ENCODE measurements at places on chromosomes 16 and 17.
A peak's percentile ranks its signal among the peaks of the same experiment; 100 is the strongest.

- no peak for DNase-seq
Observed at GRCh38 chr17:43983515-43984411, 20.7 kb upstream of the NAGS start.

- no peak for DNase-seq
Observed at GRCh38 chr16:11546608-11547061, 40.1 kb downstream of the LITAF start.

DNA sequence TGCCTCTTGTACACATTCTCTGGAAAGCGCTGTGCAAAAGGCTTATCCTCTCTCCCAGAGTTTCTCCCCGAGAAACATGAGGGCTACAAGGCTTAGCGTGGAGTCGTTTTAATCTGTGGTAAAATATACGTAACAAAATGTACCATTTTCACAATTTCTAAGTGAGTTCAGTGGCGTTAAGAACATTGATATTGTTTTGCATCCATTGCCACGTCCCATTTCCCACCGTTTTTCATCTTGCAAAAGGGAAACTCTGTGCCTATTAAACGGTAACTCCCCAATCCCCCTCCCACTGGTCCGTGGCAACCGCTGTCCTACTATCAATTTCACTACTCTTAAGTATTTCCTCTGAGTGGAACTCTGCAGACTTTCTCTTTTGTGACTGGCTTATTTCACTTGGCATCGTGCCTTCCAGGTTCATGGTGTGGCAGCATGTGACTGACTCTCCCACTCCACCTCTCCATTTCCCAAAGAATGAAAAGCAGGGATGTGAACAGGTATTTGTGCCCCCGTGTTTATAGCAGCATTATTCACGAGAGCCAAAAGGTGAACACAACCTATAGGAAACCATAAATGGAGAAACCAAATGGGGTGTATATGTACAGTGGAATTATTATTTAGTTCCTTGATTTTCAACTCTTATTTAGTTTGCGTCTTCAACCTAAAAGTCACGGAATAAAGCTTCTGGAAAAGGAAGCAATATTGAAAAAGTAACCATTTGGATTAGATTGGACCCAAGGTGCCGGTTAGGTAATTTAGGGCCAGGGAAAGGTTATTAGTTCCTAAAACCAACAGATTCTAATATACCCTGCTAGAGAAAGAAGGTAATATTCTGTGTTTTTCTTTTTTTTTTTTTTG lies 1.1 kb upstream of the USP32 start:
- peak; percentile 56 for DNase-seq

DNA sequence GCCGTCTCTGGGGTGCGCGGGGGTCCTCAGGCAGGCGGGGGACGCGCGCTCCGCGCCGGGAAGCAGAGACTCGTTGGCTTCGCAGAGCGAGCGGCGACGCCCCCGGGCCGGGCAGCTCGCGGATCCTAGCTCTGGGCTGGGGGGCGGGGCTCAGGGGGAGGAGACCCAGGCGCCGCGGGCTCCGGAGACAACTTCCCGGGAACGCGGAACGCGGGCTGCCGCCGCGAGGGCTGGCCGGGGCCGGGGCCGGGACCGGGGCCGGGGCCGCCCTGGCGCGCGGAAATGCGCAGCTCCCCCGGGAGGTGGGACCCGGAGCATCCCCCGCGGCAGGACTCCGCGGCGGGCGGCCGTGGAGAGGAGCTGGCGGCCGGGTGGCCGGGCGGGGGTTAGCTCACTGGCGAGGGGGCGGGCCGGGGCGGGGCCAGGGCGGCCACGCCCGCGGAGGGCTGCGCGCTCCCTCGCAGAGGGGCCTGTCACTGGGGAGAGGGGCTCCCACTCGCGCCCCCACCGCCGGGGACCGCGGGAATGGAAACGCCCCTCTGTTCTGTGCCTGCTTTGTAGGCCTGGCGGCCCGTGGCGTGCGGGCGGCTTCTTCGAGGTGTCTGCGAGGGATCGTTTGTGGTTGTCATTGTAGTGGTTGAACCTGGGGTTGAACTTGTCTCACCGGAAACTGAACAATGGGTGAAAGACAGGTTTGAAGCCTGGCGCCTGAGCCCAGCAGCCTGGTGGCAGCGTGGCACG lies at the start of gene GAS7:
GAS7 (minus strand) TSS at position 98 of the 741 bp plus-strand sequence.
- DNase-seq, result peak; percentile 26

- no peak for DNase-seq
Observed at GRCh38 chr16:70635336-70636016, 10.9 kb upstream of the IL34 start.

- no peak for DNase-seq
Observed at GRCh38 chr17:62713086-62713881, 85.8 kb downstream of the MRC2 start.

GRCh38 chr17:21400816-21401593 lies 24.8 kb downstream of the KCNJ12 start:
- DNase-seq, result no peak

DNA sequence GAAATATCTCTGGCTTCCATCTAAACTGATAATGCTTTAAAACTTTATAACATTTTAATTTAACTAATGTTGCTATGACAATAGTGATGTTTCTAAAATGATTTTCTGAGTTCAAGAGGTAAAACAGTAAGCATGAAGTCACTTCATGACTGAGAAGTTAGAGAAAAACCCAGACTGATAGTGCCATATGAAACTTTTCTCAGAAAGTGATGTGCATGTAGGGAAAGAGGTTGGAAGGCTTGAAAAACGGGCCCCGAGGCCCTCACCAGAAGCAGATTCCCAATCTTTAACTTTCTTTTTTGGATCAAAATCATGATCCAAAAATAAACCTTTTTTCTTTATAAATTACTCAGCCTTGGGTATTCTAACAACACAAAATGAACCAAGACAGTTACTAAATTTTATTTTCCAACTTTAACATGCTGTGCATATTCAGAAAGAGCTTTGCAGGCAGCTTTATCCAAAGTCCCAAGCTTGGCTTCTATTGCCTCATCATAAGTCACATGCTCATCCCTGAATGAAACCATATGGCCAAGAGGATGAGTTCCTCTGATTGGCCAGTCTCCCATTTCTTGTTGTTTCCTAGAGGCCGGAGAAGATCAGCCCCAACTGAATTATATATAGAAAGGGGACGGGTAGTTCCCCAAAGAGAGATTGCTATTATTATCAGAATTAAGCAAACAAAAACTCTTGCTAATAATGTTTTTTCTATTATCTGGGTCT lies 357.6 kb upstream of the SALL1 start:
- no peak for DNase-seq

DNA sequence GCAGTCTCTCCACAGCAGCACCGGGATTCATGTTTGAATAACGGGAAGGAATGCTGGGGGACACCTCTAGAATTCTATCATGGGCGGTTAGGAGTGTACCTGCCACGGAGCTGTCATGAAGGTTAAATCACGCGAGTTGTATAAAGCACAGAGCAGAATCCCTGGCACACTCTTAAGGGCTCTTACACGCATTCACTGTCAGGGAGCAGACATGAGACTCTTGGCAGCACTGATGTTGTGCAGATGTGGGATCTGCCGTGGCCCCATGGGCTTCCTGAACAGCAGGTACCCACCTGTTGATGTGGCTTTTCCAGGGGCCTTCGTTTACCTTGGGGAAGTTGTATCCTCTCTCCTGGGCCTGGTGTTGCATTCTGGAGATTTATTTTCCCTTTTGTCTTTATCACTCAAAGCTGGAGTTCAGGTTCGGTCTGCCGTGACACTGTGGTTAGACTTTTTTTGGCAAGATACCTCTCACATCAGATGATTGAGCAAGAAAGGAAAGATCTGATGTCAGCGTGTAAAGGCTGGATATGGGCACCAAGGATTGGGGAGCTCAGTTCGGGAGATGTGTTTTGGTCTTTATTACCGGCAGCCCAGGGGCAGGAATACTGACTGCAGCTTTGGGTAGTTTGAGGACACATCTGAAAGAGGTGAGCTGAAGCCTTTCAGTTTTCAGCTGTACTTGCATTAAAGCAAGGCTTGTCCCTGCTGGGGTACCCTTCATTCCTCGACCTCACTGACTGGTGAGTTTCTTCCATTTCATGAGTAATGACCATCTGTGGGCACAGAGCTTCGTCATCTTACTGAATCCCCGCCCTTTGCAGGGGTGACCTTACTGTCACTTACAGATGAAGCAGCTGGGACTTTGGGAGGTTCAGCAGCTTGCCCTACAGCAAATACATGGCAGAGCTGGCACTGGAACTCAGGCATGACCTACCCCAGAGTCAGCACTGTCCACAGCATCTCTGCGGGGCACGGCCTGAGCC lies 19.3 kb downstream of the KNOP1 start:
- no peak for DNase-seq

- DNase-seq, result peak; percentile 49
Observed at GRCh38 chr16:49857423-49858181, 1.7 kb upstream of the ZNF423 start.

- no peak for DNase-seq
Observed at GRCh38 chr17:66632731-66633130, 202.2 kb upstream of the CACNG5 start.

- DNase-seq, result no peak
Observed at GRCh38 chr17:82849076-82849945, 9.5 kb upstream of the ZNF750 start.

DNA sequence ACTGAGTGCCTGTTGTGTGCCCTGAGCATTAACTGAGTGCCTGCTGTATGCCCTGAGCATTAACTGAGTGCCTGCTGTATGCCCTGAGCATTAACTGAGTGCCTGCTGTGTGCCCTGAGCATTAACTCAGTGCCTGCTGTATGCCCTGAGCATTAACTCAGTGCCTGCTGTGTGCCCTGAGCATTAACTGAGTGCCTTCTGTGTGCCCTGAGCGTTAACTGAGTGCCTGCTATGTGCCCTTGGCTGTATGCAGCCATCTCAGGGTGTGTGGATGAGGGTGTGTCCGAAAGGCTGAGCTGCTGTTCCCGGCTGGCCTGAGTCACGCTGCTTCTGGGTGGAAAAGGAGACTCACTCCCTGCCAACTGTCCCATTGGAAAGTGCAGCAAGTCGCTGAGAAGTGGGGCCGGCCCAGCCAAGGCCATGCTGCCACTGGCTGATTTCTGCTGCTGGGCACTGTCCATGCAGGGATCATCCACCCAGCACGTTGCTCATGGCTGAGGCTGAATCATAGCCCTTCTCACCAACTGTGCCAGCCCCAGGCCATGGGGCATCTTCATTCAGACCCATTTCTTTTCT lies 113.8 kb downstream of the OR1D5 start:
- DNase-seq, result no peak

DNA sequence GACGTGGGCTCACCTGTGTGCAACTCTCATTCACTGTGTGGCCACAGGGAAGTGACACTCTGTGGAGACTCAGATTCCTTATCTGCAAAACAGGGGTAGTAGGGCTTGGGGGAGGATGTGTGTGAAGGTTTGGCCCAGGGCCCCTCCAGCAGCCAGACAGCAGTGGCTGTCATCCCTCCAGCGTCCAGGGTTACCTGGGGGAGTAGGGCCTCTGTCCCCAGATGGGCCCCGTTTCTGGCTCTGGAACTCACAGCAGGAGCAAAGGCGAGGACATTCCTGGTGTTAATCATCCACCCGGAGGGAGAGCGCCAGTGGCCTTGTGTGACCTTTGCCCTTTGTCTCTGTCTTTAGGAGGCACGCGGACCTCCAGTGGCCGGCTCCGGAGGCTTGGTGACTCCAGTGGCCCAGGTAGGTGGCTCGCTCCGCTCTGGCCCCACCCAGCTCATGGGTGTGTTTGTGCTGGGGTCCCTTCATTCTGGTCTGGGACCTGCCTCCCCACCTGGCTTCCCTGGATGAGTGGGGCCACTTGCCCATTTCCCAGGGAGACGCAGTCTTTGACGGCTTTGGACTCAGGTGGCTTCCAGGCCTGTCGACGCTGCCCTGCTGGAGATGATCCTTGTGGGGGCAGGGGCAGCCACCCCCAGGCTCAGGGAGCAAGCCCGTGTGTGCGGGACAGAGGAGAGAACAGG lies 166.2 kb downstream of the SEC14L1 start:
- DNase-seq, result no peak

DNA sequence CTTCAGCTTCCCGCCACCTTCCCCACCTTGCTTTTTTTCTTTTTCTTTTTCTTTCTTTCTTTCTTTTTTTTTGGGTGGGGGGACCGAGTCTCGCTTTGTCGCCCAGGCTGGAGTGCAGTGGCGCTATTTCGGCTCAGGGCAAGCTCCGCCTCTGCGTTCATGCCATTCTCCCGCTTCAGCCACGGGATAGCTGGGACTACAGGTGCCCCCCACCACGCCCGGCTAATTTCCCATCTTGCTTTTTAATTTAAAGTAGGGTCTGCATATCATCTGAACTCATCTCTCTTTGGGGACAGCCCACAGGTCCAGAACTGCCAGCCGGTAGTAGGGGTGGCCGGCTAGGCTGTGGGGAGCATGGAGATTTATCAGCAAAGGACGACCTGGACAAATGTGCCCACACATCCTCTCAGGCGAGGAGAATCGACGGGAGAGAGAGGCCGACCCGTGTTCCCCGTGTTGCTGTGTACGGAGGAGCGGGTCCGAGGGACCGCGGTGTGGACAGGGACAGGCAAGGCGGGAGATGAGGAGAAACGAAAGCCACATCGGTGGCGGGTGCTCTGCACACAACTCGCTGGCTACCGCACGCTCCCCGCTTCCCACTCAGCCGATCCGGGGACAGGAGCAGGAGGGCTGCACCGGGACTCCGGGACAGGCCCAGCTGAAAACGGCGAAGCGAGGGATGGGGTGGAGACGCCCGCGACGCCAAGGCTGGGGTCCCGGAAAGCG lies 2.4 kb downstream of the MT1M start:
- no peak for DNase-seq

DNA sequence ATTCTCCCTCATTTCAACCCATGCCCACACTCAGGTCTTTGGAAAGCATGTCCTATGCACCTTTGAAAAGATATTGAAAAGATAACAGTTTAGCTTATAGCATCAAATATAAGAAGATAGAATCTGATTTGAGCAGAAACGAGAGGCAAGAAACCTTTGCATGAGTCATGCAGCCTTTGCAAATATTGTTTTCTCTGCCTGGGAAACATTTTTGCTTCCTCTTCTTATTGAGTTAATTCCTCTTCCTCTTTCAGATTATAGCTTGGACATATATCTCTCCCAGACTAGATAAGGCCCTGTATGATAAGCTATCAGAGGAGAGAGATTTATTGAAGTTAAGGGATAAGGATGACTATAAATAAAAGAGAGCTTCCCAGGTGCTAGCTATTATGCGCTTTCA lies 46.1 kb upstream of the KCNJ2 start:
- no peak for DNase-seq

GRCh38 chr16:49014277-49015224 lies 267.1 kb downstream of the CBLN1 start:
- peak; percentile 70 for DNase-seq

DNA sequence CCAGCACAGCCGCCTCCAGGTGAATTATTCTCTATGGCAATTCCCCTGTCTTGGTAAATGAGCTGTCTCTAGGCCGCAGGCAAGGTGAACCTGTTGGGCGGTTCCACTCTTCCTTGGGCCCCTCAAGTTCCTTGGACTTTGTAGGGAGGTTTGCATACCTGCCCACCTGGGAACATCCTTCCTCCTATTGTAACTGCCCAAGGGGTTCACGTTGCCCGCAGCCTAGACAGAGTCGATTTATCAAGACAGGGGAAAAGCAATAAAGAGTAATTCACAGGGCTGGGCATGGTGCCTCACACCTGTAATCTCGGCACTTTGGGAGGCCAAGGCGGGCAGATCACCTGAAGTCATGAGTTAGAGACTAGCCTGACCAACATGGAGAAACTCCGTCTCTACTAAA lies 122.5 kb downstream of the KCNJ18 start:
- no peak for DNase-seq

- DNase-seq, result no peak
Observed at GRCh38 chr17:17500999-17501605, 4.9 kb upstream of the RASD1 start.
